Foreskin fibroblast (primary cell): ENCODE measurements at places on chromosomes 4 and X.

GRCh38 chr4:165992283-165992682, 119.2 kb downstream of the TLL1 start:
- DNase-seq, result peak; percentile 24

DNA sequence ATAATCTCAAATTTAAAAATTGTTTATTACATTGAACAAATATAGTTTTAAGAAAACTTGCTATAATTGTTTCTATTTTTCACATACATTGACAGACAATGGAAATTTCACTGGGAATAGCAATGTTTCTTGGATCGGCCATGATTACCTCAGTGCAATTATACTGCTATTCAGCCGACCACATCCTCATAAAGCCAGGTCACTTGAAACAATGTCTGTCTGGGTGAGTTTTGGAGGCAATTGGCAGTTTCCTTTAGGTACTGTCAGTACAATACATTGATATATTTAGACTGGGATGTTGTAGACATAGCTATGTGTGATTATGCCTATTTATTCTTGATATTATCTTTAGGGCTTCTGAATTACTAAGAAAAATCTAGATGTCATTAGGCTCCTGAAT, 89.5 kb upstream of the VEGFC start:
- no peak for DNase-seq

DNA sequence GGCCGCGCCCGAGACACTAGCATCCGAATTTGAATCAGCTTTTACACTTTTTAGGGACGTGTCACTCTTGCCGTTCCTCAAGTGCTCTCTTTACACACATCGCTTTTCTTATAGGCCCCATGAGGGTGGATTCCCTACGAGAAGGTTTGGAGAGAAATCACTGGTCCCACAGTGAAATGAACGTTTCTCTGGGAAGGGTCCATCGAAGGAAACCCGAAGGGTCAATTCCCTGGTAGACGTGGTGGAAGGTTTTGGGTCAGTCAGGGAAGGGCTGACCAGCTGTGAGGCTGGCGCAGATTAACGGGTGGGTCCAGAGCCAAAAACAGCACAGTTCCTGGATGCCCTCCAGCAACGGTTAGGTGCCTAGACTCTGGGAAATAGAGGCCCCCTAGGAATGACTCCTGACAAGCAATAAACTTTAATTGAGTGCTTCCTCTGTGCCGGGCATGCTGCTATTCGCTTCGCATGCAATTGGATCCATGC, 35.9 kb downstream of the ETDC start:
- DNase-seq, result peak; percentile 79

GRCh38 chr4:152806501-152807125, 26.9 kb downstream of the ARFIP1 start:
- DNase-seq, result no peak

DNA sequence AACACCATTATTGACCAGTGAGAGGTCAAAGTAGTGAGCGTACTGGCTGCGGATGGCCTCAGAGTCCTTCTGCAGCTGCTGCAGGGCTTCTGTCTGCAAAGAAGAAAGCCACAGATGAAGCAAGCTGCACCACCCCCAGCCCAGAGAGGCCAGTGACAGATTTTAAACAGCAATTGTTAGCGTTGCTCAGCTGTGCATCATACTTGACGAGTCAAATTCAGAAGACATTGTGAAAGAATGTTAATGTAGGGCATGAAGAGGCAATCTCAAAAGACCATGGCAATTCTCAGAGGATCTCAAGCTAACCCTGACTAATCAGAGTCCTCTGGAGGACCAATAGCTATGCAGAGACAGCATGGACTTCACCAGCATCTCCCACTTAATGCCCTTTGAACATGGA, 16.6 kb downstream of the DKC1 start:
- peak; percentile 19 for DNase-seq

DNA sequence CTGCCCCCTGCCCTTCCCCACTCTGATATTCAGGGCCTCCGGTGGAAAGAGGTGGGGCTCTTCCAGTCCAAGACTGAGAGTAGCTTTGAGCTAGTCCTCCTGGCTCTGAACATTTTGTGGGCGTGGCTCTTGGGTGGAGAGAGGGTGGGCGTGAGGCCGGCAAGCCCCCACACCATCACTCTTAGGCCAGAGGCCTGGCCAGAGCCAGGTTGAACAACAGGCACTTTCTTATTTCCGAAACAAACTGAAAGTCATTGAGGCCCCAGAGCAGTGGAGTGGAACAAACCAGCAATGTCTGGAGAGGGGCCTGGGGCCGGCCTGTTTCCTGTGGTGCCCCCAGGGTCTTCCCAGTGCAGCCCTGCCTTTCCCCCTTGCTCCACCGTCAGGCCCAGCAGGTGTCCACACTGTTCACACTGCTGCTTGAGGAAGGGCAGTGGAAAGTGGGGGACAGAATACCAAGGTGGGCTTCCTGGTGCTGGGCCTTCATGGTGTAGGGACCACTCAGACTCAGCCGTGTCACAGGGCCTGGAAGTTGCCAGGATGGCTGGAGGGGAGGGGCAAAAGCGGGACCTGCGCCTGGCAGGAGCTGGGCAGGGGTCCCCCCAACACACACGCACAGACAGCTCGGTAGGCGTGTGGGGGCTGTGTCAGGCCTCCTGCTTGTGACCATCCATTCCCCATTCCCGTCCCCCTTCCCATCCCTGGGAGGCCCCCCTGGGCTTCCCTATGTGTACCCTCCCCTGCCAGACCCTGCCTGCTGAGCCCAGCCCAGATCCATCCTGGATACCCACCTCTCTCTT, 2.9 kb downstream of the ADRA2C start:
- no peak for DNase-seq

- no peak for DNase-seq
Measured at GRCh38 chr4:28232951-28233350, 1372.3 kb downstream of the STIM2 start.

- peak; percentile 44 for DNase-seq
Measured at GRCh38 chr4:127069675-127070074, 563.1 kb upstream of the INTU start.
